ENCODE measurements at places on chromosomes 12 and 14.

- no peak for DNase-seq
Measured at GRCh38 chr12:103308396-103308795, 187.4 kb downstream of the C12orf42 start.

GRCh38 chr12:67447180-67447579 is 178.0 kb downstream of the CAND1 start:
- DNase-seq = no peak

DNA sequence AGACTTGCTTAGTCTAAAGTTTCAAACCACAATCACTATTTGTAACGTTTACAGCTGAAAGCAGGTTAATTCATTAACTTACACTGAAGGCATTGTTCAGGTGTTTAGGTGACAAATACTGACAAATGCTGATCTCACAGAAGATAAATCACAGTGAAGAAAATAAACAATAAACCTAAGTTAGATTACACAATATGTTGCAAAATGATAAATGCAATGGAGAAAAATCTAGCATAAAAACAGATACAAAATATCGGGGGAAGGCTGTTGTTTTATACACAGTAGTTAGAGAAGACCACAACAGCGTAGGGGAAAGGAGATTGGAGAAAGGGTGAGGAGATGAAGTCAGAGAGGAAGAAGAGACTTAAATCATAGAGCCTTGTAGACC is 3.0 kb downstream of the SCAF11 start:
- DNase-seq = no peak

- DNase-seq = no peak
Measured at GRCh38 chr14:21537090-21537424, 10.9 kb upstream of the SALL2 start.

- no peak for DNase-seq
Measured at GRCh38 chr14:40248671-40249070, 816.4 kb upstream of the FBXO33 start.

GRCh38 chr14:43669355-43669754 is 837.7 kb downstream of the FSCB start:
- no peak for DNase-seq

Data from activated CD8-positive, alpha-beta memory T cell treated with anti-CD3 and anti-CD28 coated beads, Interleukin-2, amount 10 ng/mL, durations not matched to agents 7 days and 5 days (primary cell).